Motor neuron (in vitro differentiated cells): ENCODE measurements at places on chromosomes 16 and 17. TPM values are rescaled to one million over a fixed set of nuclear protein-coding genes. Genes with fewer than 3 reads are reported as not detected.

The KRT9 gene
- total RNA-seq: 0.87 and 1.5 TPM in 2 replicates

The KCNH4 gene
- 0.14 and 0.30 TPM in 2 replicates for total RNA-seq

The RASL10B gene
- 13.2 and 14.7 TPM in 2 replicates for total RNA-seq

- no peak for ATAC-seq
These were observed 13.5 kb upstream of the FOXN1 start for GRCh38 chr17:28492352-28493310.

DNA sequence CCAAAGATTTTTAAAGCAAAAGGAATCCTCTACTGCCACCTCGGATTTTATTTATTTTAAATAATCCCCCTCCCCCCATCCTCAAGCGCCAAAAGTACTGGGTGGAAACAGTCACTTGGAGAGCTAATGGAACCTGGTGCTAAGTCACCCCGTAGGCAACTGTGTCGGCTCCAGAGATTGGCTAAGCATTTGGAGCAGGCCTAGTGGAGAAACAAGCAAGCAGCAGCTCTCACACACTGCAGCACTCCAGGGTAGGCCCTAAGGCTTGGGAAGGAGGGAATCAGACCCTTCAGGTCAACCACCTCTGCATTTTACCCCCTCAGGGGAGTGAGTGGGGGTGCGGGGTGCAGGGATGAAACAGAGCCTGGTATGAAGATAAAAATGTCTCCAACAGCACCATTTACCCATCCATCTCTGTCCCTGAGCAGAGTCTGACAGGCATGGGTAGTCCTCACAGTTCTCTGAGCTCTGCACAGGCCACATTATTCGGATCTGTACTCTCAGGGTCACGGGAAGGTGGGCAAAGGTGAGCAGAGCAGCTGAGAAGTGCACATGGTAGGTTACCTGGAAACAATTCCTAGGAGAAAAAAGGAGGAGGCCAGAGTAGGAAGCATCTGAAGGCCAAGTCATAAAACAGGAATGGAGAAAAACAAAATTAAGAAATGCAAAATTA, 27.2 kb upstream of the STAC2 start:
- ATAC-seq: no peak

GRCh38 chr16:31142109-31143010, 6.8 kb upstream of the PRSS8 start:
- ATAC-seq: peak; percentile 91

- no peak for ATAC-seq
These were observed 3.2 kb downstream of the PITPNA start for GRCh38 chr17:1559047-1560043.

DNA sequence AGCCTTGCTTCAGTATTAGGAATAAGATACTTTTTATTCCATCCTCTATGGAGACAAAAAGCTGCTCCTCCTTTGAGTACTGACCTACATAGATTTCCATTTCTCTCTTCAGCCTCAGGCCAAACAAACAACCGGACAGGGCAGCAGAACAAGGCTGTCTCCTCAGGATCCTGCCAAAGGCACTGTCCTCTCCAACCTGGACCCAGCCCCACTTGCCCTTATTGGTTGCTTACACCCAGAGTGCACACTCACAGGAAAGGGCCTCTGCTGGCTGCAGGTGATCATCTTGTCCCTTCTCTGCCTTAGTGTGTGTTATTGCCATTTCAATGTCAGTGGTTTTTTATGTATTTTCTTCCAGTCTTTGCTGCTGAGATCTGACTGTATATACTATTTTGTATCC, 26.6 kb downstream of the LIG3 start:
- no peak for ATAC-seq

DNA sequence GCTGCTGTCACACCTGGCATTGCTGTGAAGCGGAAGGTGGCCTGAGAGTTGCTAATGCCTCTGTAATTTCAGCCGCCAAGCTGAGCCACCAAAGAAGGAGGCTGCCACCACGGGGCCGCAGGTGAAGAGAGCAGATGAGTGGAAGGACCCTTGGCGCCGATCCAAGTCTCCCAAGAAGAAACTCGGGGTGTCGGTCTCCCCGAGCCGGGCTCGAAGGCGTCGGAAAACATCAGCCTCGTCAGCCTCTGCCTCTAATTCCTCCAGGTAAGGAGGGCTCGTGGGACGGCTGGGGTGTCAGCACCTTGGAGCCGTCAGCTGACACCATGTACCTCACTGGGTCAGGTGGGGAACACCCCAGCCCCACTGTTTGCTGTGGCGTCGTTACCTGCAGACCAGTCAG, 16.2 kb upstream of the IL17C start:
- no peak for ATAC-seq

DNA sequence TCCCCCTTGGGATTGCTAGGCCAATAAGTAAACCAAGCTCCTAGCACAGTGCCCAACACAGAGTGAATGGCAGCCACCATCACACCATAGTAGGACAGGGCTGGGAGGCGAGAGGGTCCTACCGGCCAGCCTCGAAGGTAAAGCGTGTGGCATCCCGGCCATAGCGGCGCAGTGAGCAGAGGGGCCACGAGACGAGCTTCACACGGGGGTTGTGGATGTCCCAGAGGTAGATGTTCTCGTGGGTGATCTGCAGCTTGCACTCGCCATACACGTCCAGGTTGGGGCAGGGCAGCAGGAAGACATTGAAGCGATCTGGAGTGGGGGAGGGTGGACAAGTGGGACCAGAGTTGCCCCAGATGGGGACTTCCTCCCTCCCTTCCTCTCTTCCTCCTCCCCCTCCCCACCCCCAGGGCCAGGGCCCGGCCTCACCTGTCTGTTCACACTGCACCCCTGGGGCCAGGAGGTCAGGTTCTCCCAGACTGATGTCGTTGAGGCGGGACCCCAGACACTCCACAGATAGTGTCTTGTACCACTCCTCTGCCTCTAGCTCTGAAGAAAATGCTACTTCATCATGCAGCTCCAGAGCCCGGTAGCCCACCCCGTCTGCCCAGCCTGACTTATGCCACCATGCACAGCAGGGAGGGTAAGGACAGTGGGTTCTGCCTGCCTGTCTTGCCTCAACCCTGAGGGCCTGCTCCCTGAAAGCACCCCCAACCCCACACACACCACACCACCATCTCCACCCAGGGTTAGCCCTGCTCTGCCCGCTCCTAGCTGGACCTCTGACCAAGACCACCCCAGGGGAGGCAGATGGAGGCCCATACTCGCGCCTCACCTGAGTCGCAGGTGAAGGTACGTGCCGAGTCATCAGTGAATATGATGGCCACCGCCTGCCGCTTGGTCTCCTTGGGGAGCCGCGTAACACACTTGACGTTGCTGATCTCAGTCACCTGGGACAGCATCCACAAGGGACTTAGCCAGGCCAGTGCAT, 11.3 kb downstream of the DOK4 start:
- no peak for ATAC-seq

DNA sequence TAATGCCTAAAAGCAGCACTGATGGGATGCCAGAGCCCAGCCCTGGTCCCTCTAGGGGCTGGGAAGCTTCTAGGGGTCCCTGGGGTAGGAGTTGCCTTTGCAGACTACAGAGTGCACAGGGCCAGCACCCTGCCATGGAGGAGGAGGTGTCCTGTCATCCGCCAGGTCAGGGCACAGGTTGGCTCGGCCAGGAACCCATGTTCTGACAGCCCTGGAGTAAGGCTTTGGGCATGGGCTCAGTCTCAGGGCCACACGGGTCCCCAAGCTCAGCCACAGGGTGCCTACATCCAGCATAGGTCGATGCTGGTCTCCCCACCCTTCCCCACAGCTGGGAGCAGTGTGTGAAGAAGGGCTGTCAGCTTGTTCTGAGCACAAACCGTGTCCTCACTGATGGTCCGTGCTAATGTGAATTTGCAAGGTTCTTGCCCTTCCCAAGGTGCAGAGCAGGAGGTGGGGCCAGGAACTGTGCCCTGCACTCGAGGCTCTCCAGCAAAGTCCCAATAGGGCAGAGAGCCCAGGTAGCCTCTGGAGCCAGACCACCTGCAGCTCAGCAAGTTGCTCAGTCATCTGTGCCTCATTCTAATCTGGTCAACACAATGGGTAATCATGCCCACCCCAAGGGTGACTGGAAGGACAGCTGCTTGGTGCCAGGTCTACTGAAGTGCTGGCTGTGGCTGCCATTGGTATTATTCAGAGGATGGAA, 72.8 kb downstream of the AMFR start:
- no peak for ATAC-seq

DNA sequence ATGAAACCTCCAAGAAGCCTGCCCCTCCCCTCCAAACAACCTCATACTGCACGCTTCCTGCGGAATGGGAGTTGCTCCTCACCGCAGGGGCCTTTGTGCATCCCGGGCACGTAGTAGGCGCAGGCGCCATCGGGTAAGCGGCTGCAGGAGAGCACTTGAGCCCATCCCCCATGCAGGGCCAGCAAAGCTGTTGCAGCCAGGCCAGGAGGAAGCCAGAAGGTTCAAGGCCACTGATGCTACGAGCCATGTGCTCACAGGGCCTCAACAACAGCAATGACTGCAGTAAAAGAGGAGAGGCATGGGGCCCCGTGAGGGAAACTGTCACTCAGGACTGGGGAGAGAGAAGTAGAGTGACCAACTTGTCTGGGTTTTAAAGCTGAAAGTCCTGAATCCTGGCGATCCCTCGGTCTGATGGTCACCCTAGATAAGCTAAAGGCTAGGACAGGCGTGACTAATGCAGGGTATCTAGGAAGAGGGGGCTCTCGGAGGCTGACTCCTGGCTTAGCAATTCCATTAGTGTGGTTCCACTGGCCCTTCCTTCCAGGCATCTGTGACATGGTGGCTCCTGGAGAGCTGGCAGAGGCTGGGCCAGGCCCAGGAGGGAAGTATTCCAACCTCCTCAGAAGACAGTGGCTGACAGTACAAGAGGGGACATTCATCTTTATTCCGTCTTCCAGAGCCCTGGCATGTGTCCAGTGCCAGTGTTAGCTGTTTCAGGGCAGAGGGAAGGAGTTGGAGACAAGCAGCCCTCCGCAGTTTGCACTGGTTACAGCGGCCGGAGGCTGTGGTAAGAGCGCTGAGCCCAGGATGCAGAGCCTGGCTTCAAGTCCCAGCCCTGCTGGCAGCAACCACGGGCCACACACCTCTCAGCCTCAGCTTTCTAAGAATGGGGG, 20.8 kb downstream of the GOSR2 start:
- peak; percentile 6 for ATAC-seq

GRCh38 chr17:81999976-82000802, 22.5 kb downstream of the CENPX start:
- no peak for ATAC-seq

DNA sequence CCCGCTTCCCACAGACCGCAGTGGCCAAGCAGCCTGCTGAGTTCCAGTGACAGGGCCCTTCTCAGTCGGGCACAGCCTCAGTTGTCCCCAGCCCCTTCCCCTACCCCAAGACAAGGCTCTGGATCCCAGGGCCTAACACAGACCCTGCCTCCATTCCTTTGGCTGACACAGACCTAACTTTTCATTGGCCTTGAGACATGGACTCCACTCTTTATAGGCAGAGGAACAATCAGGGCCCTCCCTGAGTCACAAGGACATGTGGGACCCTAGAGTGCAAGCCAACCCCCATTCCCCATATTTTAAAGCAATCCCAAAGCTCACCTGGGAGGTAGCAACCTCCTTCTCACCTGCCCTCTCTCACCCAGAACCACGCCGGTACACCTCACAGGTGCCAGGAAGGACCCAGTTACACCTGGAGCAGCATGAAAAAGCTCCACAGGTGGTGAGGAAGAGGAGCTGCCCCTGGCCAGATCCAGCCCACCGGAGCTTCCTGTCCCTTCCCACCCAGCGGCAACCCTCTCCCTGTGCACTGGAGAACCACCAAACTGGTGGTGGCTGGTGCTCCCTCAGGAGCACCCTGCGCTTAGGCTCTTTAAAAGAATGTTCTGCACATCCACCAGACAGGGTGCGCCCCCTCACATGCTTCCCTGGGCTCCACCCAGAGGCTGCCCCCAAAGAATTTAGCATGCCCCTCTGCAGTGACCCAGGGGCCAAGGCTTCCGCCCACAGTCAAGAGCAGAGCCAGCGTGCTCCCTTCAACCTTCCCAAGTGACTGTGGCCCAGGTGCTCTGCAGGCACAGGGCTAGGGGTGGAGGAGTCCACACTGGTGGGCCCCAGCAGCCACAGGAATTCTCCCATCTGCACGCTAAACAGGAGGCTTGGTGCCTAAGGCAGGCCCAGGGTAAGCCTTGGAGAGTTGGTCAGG, 3.4 kb downstream of the MNT start:
- no peak for ATAC-seq

DNA sequence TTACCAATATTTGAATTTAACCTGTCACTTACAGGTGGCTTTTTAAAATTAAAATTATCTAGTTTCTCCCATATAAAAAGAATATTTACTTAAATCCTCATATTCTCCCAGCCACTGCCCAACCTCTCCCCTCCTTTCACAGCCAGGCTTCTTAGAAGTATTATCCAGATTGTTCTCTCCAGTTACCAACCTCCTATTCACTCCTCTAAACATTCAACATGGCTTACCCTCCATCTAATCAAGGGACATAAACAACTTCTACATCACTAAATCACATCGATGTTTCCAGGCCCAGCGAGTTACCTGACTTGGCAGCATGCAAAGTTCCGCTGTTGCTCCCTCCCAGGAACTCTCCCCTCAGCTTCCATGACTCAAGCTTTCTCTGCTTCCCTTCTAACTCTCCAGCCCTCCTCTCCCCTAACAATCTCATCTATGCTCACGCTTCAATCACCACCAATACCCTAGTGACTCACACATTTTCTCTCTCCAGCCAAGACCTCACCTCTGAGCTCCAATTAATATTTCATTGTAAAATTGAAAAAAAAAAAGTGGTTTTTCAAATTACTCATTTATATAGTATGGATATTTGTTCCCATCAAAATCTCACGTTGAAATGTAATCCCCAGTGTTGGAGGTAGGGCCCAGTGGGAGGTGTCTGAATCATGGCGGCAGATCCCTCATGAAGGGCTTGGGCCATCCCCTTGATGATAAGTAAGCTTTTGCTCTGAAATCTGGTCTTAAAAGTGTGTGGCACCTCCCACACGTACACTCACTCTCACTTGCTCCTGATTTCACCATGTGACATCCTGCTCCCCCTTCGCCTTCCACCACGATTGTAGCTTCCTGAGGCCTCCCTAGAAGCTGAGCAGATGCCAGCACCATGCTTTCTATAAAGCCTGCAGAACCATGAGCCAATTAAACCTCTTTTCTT, 88.5 kb downstream of the HELZ start:
- peak; percentile 51 for ATAC-seq

- peak; percentile 85 for ATAC-seq
These were observed 10.5 kb upstream of the TIMP2 start for GRCh38 chr17:78935419-78936323.
